Stromal cell of bone marrow (primary cell): ENCODE measurements at places on chromosomes 4 and X.
A peak's percentile ranks its signal among the peaks of the same experiment; 100 is the strongest.

GRCh38 chr4:45283352-45283751, 557.0 kb upstream of the GNPDA2 start:
- no peak for DNase-seq

DNA sequence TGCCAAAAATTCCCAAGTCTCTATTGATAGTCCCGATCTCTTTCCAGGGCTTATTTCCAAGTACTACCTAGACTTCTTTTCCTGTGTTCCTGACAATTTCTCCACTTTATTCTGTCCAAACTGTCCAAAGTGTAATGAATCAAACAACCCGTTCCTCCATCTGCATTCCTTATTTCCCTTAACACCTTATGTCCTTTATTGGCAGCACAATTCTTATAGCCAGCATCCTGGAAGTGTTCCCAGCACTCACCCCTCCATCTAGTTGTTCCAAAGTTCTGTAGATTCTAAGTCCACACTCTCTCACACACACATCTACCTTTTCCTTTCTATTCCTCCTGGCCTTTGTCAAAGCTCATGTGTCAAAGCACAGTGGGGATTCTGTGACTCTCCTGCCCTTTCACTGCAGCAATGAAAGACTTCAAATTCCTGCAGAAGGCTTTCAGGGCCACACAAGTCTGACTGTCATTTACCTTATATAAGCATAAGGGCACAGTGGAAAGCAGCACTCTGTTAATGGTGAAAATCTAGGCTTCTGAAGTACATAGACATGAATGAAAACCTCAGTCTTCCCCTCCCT, 22.1 kb downstream of the LIMCH1 start:
- DNase-seq, result no peak

DNA sequence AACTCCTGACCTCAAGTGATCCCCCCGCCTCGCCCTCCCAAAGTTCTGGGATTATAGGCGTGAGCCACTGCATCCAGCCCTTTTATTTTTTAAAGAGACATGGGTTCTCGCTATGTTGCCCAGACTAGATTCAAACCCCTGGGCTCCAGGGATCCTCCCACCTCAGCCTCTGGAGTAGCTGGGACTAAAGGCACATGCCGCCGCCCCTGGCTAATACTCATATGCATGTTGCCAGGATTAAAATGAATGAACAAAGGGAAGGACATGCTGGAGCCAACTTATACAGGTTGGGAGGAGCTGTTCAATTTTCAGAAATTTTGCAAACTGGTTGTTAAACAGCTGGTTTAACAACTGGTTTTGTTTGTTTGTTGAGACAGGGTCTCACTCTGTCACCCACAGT, 1.4 kb upstream of the FTSJ1 start:
- DNase-seq, result no peak

- no peak for DNase-seq
These were observed 41.3 kb downstream of the DOCK11 start for GRCh38 chrX:118536687-118537461.

DNA sequence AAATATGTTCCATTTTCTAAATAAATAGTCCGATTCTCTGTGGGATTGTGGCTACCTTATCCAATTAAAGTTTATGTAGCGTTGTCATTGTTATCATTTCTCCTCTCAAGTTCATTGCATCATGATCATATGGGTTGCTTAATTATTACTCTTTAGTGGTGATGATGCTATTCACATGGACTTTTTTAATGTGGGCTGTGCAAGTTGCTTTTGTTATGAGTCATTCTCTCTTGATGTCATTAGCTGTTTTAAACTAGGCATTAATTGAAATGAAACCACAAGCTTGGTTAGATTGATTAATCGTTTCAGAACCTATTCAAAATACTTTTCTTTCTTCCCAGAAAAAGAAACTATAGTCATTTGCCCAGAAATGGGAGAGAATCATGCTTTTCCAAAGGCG, 38.2 kb downstream of the NHS start:
- peak; percentile 42 for DNase-seq

GRCh38 chr4:126441173-126442035, 1126.6 kb downstream of the FAT4 start:
- peak; percentile 6 for DNase-seq

DNA sequence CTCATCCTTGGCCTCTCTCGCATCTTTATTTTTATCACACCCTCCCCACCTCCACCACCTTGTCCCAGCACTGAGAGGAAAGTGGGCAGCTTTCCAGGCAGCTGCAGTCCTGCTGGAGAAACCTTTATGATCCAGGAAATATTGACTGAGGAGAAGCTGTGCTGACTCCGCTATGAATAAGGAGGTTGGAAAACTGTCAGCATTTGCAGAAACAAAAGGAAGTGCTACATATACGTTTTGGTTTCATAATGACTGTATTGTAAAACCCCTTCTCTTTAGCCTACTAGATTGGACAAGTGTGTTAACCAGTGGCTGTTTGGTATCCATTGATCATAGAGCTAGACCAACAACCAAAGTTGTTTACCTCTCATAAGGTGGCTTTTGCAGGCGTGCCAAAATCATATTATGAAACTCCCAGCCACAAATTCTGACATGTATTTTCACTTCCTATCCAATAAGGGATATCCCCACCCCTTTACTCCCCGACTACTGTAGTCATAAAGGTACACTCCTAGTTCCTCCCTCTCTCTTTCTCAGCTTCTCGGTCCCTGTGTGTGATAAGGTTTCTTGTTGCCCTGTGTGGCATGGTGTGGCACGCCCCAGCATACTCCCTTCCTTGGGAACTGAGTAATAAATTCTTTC, 88.4 kb downstream of the GPR143 start:
- no peak for DNase-seq

DNA sequence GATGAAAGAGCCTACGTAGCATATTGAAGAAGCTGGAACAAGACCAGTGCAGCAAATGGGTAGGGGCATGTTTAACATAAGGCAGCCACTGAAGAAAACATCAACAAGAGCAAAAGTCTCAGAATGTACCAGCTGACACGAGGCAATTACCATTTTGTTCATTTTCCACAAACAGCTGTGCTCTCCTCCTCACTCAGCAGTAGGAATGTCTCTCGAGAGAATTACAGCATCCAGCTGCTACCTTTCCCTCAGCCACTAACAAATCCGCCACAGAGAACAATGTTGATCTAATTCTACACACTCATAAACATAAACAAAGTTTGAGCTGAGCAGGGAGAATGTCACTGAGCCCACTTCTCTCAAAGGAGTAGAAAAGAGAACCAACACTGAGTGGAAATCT, 68.0 kb downstream of the OPHN1 start:
- no peak for DNase-seq

GRCh38 chr4:73391774-73392173, 12.3 kb upstream of the ALB start:
- no peak for DNase-seq

DNA sequence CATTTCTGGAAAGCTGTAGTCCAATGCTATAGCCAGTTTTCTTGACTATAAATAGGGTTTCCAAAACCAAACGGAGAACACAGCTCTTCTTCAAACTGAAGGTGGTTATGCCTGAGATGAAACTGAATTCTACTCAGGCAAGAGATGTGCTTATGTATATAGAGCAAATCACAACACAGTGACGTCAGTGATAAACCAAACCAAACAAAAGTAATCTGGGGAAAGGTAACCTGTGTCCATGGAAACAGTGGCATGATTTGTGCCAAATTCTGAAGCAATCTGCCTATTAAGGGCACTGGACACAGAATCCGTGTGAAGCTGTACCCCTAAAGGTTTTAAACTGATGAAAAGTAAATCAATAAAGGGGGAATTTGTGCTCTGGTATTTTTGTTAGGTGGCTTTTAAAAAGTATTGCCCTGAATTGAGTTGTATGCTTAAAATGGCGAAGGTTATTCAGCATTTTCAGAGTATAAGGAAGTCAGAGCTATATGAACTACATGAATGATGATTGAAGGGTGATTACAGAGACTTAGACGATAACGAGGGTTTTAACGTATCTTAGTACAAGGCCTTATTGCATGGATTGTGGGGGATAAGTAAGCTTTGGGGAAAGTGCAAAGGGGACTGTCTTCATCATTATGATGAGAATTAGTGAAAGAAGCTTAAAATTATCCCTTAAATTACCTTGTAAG, 38.6 kb downstream of the NPY5R start:
- no peak for DNase-seq

GRCh38 chr4:72842323-72842722, 227.2 kb downstream of the COX18 start:
- no peak for DNase-seq

- no peak for DNase-seq
These were observed 78.9 kb upstream of the FAM9C start for GRCh38 chrX:13123247-13123856.

- DNase-seq, result no peak
These were observed 252.3 kb downstream of the ARHGAP10 start for GRCh38 chr4:147984065-147984777.

GRCh38 chr4:14289708-14290107, 662.2 kb upstream of the BOD1L1 start:
- DNase-seq, result no peak

- no peak for DNase-seq
These were observed 74.7 kb downstream of the CLCN4 start for GRCh38 chrX:10231461-10231860.

DNA sequence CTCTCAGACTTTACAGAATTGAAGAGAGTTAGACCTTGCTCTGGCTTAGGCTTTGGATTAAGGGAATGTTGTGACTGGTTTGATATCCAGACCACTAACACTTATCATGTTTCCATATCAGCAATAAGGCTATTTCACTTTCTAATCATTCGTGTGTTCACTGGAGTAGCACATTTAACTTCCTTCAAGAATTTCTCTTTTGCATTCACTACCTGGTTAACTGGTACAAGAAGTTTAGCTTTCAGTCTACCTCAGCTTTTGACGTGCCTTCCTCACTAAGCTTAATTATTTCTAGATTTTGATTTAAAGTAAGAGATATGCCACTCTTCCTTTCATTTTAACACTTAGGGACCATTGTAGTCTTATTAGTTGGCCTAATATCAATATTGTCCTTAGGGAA, 62.6 kb downstream of the CASP6 start:
- DNase-seq, result no peak

DNA sequence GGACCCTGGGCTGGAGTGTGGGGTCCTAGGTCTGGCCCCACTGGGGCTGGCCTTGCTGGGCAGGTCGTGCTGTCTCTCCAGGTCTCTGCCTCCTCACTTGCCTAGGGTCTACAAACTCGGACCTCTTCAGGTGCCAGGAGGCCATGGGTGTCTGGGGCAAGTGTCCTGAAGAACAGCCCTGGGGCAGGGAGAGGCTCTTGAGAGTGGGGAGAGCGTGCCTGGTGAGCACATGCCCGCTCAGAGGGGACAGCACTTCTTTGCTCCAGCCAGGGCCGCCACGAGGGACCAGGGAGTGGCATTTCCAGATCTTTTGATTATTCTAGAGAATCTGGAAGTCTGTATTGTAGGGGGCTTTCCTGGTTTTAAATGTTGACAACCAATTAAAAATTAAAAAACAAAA, 63.7 kb downstream of the SORCS2 start:
- no peak for DNase-seq

- DNase-seq, result no peak
These were observed 1417.9 kb downstream of the ADGRL3 start for GRCh38 chr4:62618042-62618441.

DNA sequence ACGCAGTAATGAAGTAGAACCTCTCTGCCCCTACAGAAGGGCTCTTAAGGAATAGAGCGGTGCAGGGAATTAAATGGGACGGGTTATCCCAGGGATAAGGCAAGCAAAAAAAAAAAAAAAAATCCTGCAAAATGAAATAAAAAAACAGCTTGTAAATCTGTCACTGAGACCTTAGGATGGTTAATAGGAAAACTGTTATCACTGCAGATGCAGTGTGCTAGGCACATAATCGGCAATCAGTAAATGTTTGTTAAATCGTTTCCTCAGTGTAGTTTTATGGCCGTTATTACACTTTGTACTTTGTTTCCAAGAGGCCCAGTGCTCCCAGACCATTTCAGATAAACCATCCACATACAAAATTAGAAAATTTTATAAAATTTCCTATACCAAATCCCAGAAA, 1.0 kb downstream of the HNRNPH2 start:
- no peak for DNase-seq

DNA sequence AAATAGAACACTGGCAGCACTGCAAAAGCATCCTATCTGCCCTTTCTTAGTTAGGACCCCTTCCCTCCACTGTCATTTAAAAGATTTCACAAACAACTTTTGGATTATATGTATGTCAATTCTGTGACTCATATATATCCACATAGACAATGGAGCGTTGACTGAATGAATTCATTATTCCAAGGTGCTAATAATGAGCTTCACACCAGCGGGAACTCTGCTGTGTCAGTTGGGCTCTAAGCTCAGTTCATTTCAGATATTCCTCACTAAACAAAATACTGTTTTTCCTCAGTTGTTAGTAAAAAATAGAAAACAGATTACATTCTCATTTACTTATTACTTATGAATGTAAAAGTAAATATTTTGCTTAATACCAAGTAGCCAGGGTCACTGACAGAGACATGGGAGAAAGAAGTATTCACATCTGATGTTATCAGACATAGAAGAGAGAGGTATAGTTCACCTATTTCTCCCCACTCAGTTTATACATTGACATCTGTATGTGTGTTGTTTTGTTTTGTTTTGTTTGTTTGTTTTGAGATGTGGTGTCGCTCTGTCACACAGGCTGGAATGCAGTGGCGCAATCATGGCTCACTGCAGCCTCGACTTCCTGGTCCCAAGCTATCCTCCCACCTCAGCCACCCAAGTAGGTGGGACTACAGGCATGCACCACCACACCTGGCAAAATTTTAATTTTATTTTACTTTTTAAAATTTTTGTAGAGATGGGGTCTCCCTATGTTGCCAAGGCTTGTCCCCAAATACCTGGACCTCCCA, 10.9 kb downstream of the NFKB1 start:
- DNase-seq, result no peak

DNA sequence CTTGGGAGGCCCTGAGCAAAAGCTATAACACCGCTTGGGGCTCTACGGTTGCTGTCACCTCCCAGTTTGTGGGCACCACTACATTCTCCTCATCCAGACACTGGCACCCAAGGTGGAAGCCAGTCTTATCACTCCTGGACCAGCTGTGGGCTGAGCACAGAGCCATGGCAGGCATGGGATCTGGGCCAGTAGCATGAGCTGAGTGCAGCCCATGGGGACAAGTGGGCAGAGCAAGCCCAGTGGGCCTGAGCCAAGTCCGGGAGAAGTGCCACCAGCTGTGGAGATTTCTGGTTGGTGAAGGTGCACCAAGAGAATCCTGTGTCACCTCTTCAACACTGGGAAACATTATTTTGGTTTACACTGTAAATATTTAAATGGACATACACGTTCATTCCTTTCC, 1013.0 kb downstream of the TECRL start:
- DNase-seq, result no peak

- no peak for DNase-seq
These were observed 2.0 kb downstream of the MSX1 start for GRCh38 chr4:4861390-4862018.

- peak; percentile 80 for DNase-seq
These were observed 45.8 kb upstream of the IL21 start for GRCh38 chr4:122666527-122667245.

- no peak for DNase-seq
These were observed 3.6 kb upstream of the AFP start for GRCh38 chr4:73432169-73433000.

- peak; percentile 76 for DNase-seq
These were observed 60.4 kb upstream of the IRF2 start for GRCh38 chr4:184534511-184535391.

GRCh38 chr4:17788956-17789355, 7.5 kb upstream of the FAM184B start:
- DNase-seq, result no peak
